ENCODE measurements at places on chromosomes 7 and 10. TPM values are rescaled to one million over a fixed set of nuclear protein-coding genes. Genes with fewer than 3 reads are reported as not detected.

- H3K4me1 ChIP-seq: no peaks in the 10 kb centered on the region
- H3K27me3 ChIP-seq: no peaks in the 10 kb centered on the region
- H3K4me3 ChIP-seq: no peak overlapping the region
- no peak for DNase-seq
- no peak overlapping the region for H3K27ac ChIP-seq
- H3K36me3 ChIP-seq: no peaks in the 10 kb centered on the region
Measured at GRCh38 chr7:13290975-13291374, 603.5 kb downstream of the ARL4A start.

- no peak overlapping the region for H3K27ac ChIP-seq
- H3K27me3 ChIP-seq: no peaks in the 10 kb centered on the region
- peak; percentile 28 for DNase-seq
- no peak overlapping the region for H3K4me3 ChIP-seq
Measured at GRCh38 chr10:123651421-123652047, 14.6 kb upstream of the GPR26 start.

DNA sequence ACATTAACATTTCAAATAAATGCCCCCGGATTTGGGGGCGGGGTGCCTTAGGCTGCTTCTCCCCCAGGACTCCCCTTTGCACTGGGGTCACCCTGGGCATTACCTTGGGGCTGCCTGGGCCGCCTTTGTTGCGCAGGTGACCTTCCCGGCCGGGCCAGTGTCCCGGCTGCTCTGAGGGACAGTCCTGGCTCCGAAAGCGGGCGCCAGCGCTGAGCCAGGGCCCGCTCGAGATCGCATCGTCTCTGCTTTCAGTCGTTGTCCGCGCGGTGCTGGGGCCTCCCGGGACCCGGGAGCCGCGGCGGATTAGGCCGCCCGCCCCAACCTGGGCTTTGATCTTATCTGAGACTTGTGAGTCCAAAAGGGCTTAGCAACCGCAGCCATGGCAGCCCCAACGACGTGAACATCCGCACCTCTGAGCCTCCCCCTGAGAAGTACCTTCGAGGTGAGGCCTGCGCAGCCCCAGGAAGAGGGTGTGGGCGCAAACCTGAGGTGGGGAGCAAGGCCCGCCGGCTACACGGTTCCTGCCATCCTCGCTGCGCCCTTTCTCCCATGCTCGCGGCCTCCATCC, 14.8 kb upstream of the WAPL start:
- no peaks in the 10 kb centered on the region for H3K27me3 ChIP-seq
- H3K36me3 ChIP-seq: no peaks in the 10 kb centered on the region
- H3K4me3 ChIP-seq: peak overlapping the region; percentile 59
- no peak for DNase-seq
- H3K4me1 ChIP-seq: peaks cover 5% of the 10 kb centered on the region
- H3K27ac ChIP-seq: no peak overlapping the region

DNA sequence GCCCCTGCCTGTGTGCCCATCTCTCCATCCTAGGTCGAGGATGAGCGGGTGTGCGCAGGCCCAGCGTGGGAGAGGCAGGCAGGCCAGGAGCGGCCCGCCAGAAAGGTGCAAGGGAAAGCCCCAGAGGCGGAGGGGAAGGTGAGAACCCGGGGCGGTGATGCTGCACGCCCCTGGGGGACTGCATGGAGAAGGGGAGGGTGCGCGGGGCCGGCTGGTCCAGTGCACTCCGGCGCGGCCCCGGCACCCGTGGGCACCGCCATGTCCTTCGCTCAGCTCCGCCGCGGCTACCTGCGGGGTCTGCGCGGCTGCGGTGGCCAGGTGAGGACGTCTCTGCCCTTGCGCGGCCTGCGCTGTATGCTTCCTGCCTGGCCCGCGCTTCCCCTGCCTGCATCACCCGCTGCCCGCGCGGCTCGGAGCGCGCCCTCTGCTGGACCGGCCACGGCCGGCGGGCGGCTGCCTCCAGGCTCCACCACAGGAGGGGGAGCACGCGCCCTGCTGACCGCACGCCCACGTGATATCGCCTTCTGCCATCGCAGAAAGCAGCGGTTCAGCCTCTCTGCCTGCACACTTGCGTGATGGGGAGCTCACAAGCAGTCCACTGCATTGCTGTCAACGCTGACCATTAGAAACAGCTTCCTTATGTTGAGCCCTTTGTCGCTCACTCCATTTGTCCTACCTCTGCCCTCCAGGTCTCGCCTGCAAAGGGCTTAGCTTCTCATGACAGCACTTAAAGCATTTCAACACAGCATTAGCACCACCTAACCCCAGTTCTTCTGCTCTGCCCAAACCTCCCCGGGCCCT, 73.9 kb downstream of the CXCL12 start:
- H3K27ac ChIP-seq: no peak overlapping the region
- no peaks in the 10 kb centered on the region for H3K4me1 ChIP-seq
- H3K36me3 ChIP-seq: no peaks in the 10 kb centered on the region
- H3K27me3 ChIP-seq: no peaks in the 10 kb centered on the region
- peak; percentile 92 for DNase-seq

DNA sequence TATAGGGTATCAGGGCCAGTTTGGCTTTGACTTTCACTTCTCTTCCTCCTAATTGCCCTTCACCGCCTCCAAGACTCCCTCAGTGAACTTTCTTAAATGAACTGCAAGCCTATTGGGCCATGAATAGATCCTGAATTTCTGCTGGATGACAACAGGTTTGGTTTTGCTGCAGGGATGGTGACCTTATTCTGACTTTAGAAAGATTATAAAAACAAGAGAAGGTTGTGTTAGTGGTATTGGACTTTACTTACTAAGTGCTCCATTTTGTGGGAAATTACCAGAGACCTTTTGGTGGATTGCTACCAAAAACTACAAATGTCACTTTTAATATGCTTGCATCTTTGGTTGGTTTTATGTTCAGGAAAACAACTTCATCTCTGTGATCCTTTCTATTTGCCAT, 11.5 kb upstream of the LIPA start:
- H3K27me3 ChIP-seq: no peaks in the 10 kb centered on the region
- DNase-seq: no peak
- H3K4me3 ChIP-seq: no peak overlapping the region
- no peak overlapping the region for H3K27ac ChIP-seq

ECHDC3 gene
- 39.4 TPM for total RNA-seq

DOCK4 gene
- total RNA-seq: 100 TPM

Data from upper lobe of right lung (tissue), 1 donor.